Vagina (tissue), 2 donors: ENCODE measurements at places on chromosomes 12 and 14.

- H3K27ac ChIP-seq, result no peak overlapping the region
- H3K27me3 ChIP-seq, result no peaks in the 10 kb centered on the region
- no peaks in the 10 kb centered on the region for H3K36me3 ChIP-seq
These were observed 115.2 kb downstream of the ITPR2 start for GRCh38 chr12:26717757-26718156.

- H3K27me3 ChIP-seq, result no peaks in the 10 kb centered on the region
- no peaks in the 10 kb centered on the region for H3K36me3 ChIP-seq
- no peaks in the 10 kb centered on the region for H3K4me1 ChIP-seq
- H3K4me3 ChIP-seq, result no peak overlapping the region
- H3K27ac ChIP-seq, result no peak overlapping the region
These were observed 3.5 kb downstream of the TAC3 start for GRCh38 chr12:57012600-57013465.

GRCh38 chr12:89350630-89351488 lies 1.4 kb downstream of the DUSP6 start:
- H3K27ac ChIP-seq, result peak overlapping the region; percentile 93
- H3K4me1 ChIP-seq, result peaks cover 44% of the 10 kb centered on the region
- no peaks in the 10 kb centered on the region for H3K27me3 ChIP-seq
- no peak for DNase-seq
- peak overlapping the region; percentile 77 for H3K4me3 ChIP-seq

GRCh38 chr14:66206554-66206953 lies 279.6 kb upstream of the CCDC196 start:
- H3K36me3 ChIP-seq, result no peaks in the 10 kb centered on the region
- DNase-seq, result no peak
- H3K4me1 ChIP-seq, result no peaks in the 10 kb centered on the region
- H3K4me3 ChIP-seq, result no peak overlapping the region

DNA sequence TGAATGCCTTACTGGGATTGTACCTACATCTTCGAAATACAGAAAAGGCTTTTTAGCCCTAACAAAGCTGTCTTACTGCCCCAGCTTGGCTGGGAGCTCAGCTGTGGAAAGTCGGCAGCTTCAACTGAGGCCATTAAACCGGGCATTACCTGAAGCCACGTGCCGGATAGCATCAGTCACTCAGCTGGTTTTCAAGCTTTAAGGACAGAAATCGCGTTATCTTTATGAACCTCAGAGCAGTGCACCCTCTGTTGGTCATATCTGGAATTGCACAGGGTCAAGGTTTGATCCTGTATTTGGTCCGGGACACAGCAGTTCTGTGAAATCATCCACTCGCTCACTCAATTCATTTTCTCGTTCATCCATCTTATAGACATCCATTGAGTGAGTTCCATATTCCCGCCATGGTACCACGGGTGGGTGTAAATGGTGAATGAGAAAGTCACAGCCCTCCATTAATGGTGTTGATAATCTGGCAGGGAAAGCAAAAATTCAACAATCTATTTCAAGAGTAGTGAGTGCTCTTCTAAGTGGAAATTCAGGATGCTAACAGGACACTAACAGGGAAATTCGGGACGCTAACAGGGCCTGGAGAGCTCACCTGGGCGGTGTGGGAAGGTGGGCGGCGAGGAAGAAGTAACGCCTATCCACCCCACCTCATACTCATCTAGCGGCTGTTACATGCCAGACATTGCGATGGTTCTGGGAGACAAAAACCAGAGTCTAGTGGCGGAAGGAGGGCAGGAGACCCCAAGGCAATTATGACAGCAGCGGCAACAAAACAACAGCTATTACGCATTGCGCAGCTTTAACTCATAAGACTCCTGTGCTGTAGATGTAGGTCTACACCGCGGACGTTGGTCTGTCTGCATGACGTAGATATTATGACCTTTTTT lies 60.6 kb upstream of the TCL1A start:
- no peaks in the 10 kb centered on the region for H3K4me1 ChIP-seq
- no peak for DNase-seq
- H3K27me3 ChIP-seq, result no peaks in the 10 kb centered on the region

DNA sequence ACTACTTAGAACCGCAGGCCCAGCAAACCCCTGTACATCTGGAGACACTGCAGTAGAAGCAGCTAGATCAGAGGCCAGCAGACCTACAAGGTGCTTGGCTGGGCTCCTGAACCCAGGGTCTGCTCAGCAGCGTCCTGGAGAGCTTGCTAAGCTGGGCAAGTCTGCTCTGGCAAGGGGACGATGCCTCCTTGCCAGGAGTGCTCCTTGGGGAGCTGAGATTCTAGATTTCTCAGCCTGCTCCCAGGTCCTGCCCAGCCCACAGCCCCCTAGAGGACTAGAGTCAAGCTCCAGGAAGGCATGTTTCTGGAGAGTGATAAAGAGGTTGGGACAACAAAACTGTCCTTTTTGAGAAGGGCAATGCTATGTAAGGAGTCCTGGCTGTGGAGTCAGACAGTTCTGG lies 60.3 kb downstream of the HSPB8 start:
- H3K27ac ChIP-seq, result no peak overlapping the region
- no peaks in the 10 kb centered on the region for H3K36me3 ChIP-seq
- no peaks in the 10 kb centered on the region for H3K27me3 ChIP-seq
- no peak overlapping the region for H3K4me3 ChIP-seq

GRCh38 chr12:13635709-13636108 lies 345.7 kb downstream of the GRIN2B start:
- no peaks in the 10 kb centered on the region for H3K36me3 ChIP-seq
- no peaks in the 10 kb centered on the region for H3K4me1 ChIP-seq
- H3K4me3 ChIP-seq, result no peak overlapping the region

- no peaks in the 10 kb centered on the region for H3K27me3 ChIP-seq
- no peak overlapping the region for H3K27ac ChIP-seq
- no peaks in the 10 kb centered on the region for H3K36me3 ChIP-seq
- no peak overlapping the region for H3K4me3 ChIP-seq
- no peaks in the 10 kb centered on the region for H3K4me1 ChIP-seq
- no peak for DNase-seq
These were observed 44.7 kb downstream of the PALS1 start for GRCh38 chr14:67285876-67286452.

- H3K27ac ChIP-seq, result peak overlapping the region; percentile 76
- peaks cover 35% of the 10 kb centered on the region for H3K4me1 ChIP-seq
- H3K36me3 ChIP-seq, result no peaks in the 10 kb centered on the region
- no peak for DNase-seq
- H3K4me3 ChIP-seq, result peak overlapping the region; percentile 17
These were observed 167.2 kb upstream of the GSC start for GRCh38 chr14:94936901-94937685.

DNA sequence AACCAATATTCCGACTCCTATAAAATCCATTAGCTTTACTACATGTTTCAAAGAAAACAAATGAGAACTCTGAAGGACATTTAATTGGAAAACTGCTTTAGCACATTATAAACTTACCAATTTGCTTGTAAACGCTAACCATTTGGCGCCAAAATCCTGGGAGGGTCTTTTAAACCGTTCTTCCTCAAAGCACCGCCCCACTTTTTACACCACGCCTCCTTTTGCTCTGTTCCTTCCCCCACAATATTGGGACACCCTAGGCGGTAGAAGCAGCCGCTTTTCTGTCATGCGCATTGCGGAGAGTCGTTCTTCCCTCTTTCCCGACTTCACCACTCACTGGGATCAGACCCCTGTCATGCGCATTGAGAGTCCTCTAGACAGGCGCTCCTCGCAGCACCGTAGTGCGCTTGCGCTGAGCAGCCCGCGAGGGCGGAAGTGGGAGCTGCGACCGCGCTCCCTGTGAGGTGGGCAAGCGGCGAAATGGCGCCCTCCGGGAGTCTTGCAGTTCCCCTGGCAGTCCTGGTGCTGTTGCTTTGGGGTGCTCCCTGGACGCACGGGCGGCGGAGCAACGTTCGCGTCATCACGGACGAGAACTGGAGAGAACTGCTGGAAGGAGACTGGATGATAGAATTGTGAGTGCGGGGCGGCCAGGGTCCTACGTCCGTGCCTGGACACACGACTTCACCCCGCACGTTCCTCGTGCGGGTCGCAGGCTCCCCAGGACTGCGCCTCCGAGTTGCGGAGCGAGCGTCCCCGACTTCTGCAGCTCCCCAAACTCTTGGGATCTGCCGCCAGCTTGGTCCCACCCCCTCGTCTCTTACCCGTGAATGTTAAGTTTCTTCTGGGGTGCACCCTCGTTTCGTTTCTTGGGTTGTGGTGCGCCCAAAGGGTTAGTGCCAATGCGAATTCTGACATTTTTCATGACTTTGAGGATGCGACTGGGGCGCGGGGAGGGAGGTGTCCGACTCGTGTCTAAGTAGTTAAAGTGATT lies at the start of gene TMX1:
Gene TMX1, plus strand, starts transcription at position 435 of the 991 bp plus-strand sequence. Its CDS starts 46 bp downstream, at position 481.
- peak within 1 kb of the TSS; percentile 78 for H3K27ac ChIP-seq
- DNase-seq, result peak; percentile 98
- H3K4me3 ChIP-seq, result peak within 1 kb of the TSS; percentile 92
- H3K27me3 ChIP-seq, result no peaks in the 10 kb centered on the region
- peaks cover 6% of the 10 kb centered on the region for H3K36me3 ChIP-seq

DNA sequence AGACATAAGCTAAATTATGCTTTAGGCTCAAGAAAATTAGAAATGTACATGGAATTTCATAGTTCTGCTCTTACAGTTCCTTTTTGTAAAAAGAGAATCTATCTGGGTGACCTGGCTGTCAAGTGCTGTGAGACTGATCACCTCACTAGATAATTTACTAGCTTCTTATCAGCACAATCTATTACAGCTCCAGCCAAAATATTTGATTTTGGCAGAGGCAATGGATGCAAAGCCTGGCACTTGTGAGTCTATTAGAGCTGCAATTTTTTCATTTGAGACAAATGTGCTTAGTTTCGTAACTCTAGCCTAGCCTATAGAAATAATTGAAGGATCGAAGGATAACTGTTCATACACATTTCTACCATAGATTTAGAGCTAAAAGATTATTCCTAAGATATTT lies 927.5 kb downstream of the SLC6A15 start:
- no peak for DNase-seq
- no peaks in the 10 kb centered on the region for H3K36me3 ChIP-seq
- H3K4me3 ChIP-seq, result no peak overlapping the region
- no peak overlapping the region for H3K27ac ChIP-seq
- no peaks in the 10 kb centered on the region for H3K27me3 ChIP-seq
- no peaks in the 10 kb centered on the region for H3K4me1 ChIP-seq

DNA sequence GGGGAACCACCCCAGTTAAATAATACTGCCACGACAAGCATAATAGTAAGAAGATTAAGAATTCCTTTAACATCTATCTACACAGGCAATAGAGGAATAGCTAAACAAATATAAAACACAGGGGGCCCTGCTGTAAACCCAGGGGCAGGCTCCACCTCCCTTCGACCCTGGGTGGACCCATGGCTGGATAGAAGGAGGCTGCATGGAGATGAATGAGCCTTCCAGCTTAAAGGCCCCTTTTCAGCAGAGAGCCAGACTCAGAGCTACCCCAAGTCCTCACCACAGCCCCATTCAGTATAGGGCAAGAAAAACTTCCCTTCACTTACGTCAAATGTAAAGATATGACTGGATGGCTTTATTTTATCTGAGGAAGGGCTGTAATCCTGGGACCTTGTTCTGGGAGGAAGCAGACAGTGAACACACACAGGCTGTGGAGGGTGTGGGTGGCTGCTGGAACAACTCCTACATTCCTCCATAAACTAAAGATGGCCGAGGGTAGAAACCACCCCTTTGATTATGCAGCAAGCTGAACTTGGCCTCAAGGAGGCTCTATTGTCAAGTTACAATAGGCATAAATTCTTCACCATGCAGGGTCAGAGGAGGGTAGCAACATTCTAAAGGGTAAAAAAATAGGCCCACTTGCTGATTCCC lies 30.4 kb downstream of the NUAK1 start:
- peaks cover 78% of the 10 kb centered on the region for H3K4me1 ChIP-seq
- H3K27me3 ChIP-seq, result no peaks in the 10 kb centered on the region
- H3K27ac ChIP-seq, result peak overlapping the region; percentile 31
- DNase-seq, result no peak
- H3K36me3 ChIP-seq, result no peaks in the 10 kb centered on the region

DNA sequence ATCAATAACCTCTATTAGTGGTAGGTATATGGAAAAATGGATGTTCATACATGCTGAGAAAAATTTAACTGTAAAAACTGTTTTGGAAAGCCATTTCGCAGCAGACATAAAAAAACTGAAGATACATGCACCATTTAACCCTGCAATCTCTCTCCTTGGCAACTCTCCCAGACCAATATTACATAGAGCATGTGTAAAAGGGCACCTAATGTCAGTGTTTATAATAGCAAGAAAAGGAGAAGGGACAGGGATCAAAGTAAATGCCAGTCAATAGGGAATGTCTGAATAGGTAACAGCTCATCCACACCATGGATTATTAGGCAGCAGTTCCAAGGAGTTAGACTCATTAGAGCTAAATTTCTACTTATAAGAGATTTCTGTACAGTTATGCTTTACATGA lies 77.2 kb downstream of the BTG1 start:
- H3K27me3 ChIP-seq, result no peaks in the 10 kb centered on the region
- no peak overlapping the region for H3K27ac ChIP-seq
- no peak overlapping the region for H3K4me3 ChIP-seq

- peak overlapping the region; percentile 47 for H3K27ac ChIP-seq
- H3K4me3 ChIP-seq, result no peak overlapping the region
- no peaks in the 10 kb centered on the region for H3K27me3 ChIP-seq
- no peak for DNase-seq
These were observed 26.4 kb downstream of the LTBP2 start for GRCh38 chr14:74585406-74586335.

DNA sequence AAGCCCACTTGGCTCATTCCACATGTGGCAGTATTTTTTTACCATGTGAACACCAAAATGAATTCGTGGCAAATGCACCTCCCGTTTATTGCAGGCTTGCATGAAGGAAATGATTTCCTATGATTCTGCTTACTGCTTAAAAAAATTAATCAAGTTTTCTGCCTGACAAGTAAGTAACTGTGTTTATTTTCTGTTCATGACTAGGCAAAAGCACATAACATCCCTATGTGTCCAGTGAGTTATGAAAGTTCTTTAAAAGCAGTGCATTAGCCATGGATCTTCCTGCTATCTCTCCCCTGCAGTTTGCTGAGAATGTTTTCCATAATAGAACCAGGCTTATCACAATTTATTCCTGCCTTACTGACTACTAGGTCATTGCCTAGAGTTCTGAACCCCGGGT lies 20.4 kb downstream of the GPR65 start:
- no peaks in the 10 kb centered on the region for H3K27me3 ChIP-seq
- H3K36me3 ChIP-seq, result no peaks in the 10 kb centered on the region
- DNase-seq, result no peak
- H3K27ac ChIP-seq, result no peak overlapping the region
- H3K4me3 ChIP-seq, result no peak overlapping the region
- H3K4me1 ChIP-seq, result no peaks in the 10 kb centered on the region
